ENCODE measurements at places on chromosomes 3 and 15.

DNA sequence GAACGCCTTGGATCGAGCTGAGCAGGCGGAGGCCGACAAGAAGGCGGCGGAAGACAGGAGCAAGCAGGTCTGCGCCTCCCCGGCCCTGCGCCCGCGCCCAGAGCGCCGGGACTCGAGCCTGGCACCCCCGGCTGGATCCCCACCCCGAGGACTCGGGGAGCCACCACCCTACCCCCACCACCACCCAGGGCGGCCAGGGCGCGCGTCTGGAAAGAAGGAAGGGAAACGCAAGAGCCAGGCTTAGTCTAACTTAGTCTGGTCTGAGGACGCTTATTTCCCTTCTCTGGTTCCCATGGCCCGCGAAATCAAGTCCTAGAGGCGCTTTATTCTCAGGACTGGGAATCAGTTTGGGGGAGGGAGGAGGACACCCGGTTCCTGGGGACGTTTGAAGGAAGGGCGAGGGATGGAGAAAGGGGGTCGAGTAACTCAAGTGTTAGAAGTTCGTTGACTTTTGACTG lies 359 bp downstream of the TPM1 start:
- no peak for DNase-seq

DNA sequence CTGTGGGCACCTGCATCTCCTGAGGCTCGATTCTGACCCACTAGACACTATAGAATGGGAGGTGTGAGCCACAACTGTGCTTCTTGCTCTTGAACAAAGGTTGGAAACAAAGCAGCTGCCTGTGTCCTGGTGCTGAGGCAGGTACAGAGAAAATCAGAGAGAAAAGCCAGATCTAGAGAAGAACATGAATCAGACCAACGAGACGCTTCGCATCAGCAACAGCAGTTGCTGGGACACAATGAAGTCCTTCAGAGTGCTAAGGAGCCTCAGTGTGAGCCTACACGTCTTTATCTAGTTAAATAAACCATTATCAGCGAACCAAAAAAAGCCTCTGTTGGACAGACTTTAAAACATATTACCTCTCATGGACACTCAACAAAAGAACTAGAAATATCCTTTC lies 86.3 kb upstream of the MEX3B start:
- DNase-seq, result no peak

- DNase-seq, result no peak
Measured at GRCh38 chr3:165159760-165160421, 36.3 kb downstream of the SLITRK3 start.

DNA sequence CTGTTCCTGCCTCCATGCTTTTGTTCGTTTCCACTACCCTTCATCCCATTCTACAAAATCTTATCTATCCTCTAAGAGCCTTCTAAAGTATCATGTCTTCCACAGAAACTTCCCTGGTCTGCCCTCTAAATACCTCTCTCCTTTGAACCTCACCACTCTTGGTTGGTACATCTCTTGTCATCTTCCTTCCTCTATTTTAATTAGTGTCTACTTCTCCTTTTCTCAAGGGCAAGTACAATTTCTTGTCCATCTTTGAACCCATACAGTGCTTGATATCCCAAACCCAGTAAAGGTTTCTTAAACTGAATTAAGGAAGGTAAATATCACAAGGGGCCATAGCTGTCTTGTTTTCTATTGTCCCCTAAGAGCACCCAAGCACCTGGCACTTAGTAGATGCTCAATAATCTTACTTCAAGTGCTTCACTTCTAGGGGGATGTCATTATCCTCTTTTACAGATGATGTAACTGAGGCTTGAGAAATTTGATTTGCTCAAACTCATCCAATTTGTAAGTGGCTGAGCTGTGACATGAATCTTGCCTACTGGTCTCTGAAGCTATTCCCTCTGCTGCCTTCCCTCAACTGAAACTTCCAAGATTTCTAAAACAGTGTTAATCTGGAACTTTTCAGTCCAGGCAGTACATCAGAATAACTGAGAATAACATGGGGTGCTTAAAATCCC lies 2.6 kb upstream of the DAPK2 start:
- no peak for DNase-seq

- DNase-seq, result no peak
Measured at GRCh38 chr3:193906849-193907410, 229.0 kb upstream of the HES1 start.

DNA sequence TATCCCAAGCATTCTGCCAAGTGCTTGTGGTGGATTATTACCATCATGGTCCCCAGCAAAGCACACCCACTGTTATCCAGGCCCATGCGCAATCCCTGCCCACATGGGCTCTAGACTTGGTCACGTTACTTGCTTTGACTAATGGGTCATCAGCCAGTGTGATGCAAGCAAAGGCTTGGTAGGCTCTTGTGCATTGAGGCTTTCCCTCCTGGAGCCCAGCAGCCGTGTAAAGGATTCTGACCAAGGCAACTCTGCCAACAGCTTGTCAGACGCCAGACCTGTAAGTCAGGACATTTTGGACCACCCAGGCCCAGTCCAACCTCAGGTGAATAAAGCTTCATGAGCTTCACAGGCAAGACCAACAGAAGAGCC lies 93.9 kb downstream of the ABHD5 start:
- DNase-seq, result no peak

GRCh38 chr15:66744610-66745279 lies 42.7 kb downstream of the SMAD6 start:
- no peak for DNase-seq

GRCh38 chr3:196837819-196838420 lies 29.8 kb upstream of the SENP5 start:
- peak; percentile 67 for DNase-seq

DNA sequence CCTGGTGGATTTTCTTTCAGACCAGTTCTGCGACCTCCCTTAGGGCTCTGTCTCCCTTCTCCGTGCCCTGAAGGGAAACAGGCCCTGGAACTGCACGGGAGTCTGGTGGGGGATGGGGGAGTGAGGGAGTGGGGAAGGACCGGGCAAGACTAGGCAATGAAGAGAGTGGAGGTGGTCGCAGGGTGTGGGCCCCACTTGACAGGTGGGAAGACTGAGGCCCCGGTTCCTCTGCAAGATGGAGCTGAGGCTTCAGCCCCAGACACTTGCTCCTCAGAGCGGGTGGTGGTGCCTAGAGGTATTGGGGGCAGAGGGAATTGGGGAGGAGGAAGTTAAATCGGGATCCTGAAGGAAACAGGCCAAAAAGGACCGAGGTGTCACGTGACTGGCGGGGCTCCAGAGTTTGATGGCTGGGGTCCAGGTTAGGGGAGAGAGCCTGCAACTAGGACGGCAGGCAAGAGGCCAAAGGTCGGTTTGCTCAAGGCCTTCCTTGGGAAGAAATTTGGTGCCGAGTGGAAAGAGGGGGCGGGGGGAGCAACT lies 597 bp upstream of the CAMK1 start:
- DNase-seq, result no peak

DNA sequence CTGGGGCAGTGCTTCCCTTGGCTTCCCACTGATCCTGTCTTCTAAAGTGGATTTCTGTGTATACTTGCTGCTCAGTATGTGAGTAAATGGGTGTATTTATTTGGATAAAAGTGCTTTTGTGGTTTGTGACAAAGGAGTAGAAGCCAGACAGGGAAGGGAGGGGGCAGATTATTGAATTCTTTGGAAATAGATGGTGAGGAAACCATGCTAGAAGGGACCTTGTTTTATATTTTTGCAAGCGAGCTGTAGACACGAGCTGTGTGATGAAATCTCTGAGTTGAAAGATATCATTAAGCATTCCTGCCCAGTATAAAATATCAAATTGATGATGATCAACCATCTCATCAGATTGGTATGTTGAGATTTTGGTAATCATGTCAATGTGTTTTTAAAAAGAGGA lies 68.9 kb downstream of the DUT start:
- no peak for DNase-seq
